Muscle of leg (tissue), 16 donors: ENCODE measurements at places on chromosomes 2 and 18. TPM values are rescaled to one million over a fixed set of nuclear protein-coding genes. Genes with fewer than 3 reads are reported as not detected.

The DES gene
- total RNA-seq: 2,854 TPM

The LIMS1 gene
- 37.2 TPM for total RNA-seq

The AQP12A gene
- total RNA-seq: not detected

The SCYGR2 gene
- total RNA-seq: not detected

The REG1B gene
- total RNA-seq: not detected

The LRRC30 gene
- total RNA-seq: 6.5 TPM

The MTCL1 gene
- 20.9 TPM for total RNA-seq

The ZNF396 gene
- total RNA-seq: 1.3 TPM

The SH2D6 gene
- 0.13 TPM for total RNA-seq

The DNER gene
- 1.9 TPM for total RNA-seq

The LONRF2 gene
- 1.5 TPM for total RNA-seq

The SLC35G4 gene
- total RNA-seq: not detected

The XDH gene
- total RNA-seq: under 0.01 TPM

The EVA1A gene
- 6.9 TPM for total RNA-seq

The GNAL gene
- 1.7 TPM for total RNA-seq

The RAX gene
- total RNA-seq: not detected

The ANKRD29 gene
- total RNA-seq: 4.0 TPM

The PID1 gene
- 27.4 TPM for total RNA-seq

The DPYSL5 gene
- total RNA-seq: 10.0 TPM

The SH3YL1 gene
- 32.4 TPM for total RNA-seq

The WNT10A gene
- 0.04 TPM for total RNA-seq

The RSAD2 gene
- total RNA-seq: 3.3 TPM

The LHCGR gene
- 0.44 TPM for total RNA-seq

The NIFK gene
- total RNA-seq: 66.4 TPM
